ENCODE measurements at places on chromosomes 11 and 22. TPM values are rescaled to one million over a fixed set of nuclear protein-coding genes. Genes with fewer than 3 reads are reported as not detected.

Gene GVQW3
- total RNA-seq: 1.2 TPM

Gene MFRP
- not detected for total RNA-seq

Gene C11orf42
- total RNA-seq: not detected

Gene RIMBP3C
- 1.0 TPM for total RNA-seq

Gene MOV10L1
- total RNA-seq: not detected

Gene DENND6B
- 16.1 TPM for total RNA-seq

Gene ADORA2A
- 9.6 TPM for total RNA-seq

Gene SERHL2
- total RNA-seq: 2.2 TPM

Gene XKR3
- not detected for total RNA-seq

Gene KRTAP5-2
- total RNA-seq: not detected

Gene GGTLC2
- total RNA-seq: 5.2 TPM

Gene VSIG10L2
- not detected for total RNA-seq

Gene OR52I1
- total RNA-seq: not detected

Gene OR10D3
- total RNA-seq: not detected

Gene TRPC6
- total RNA-seq: 10.5 TPM

Gene RBMXL2
- total RNA-seq: not detected

Gene ALDH3B2
- total RNA-seq: 0.86 TPM

Gene PANX1
- total RNA-seq: 32.2 TPM

Gene PRODH
- total RNA-seq: 47.2 TPM

Gene OR4C13
- total RNA-seq: not detected

Gene CD3E
- total RNA-seq: 13.6 TPM

Gene ALG8
- total RNA-seq: 23.6 TPM

Gene APOL1
- total RNA-seq: 90.5 TPM

Gene CECR2
- 9.2 TPM for total RNA-seq

Gene PGA5
- total RNA-seq: 1.2 TPM

Gene ARHGAP42
- total RNA-seq: 28.2 TPM

Gene FAR1
- total RNA-seq: 46.7 TPM

Gene MPEG1
- total RNA-seq: 22.0 TPM

Gene CCDC87
- total RNA-seq: 4.2 TPM

Gene INSC
- total RNA-seq: 0.14 TPM

Gene KCNK4
- total RNA-seq: not detected

Gene LRRN4CL
- total RNA-seq: 6.4 TPM

Gene SCUBE2
- total RNA-seq: 2.6 TPM

Gene DKK3
- total RNA-seq: 162 TPM

Gene TNNT3
- 1.1 TPM for total RNA-seq

Gene SLC16A8
- 0.26 TPM for total RNA-seq

Gene OR8H2
- total RNA-seq: not detected

Gene PATE2
- total RNA-seq: not detected

Gene KRTAP5-6
- not detected for total RNA-seq

Gene MMP12
- not detected for total RNA-seq

Gene TMPRSS4
- total RNA-seq: 1.6 TPM

Gene FAM181B
- not detected for total RNA-seq

Gene FADS3
- 138 TPM for total RNA-seq

Gene GGA1
- total RNA-seq: 226 TPM

Gene KREMEN1
- 10.9 TPM for total RNA-seq

Gene MS4A3
- not detected for total RNA-seq

Gene OTOG
- total RNA-seq: not detected

Gene AQP11
- total RNA-seq: not detected

Gene TMEM86A
- 18.0 TPM for total RNA-seq

Gene OR52B2
- not detected for total RNA-seq

Gene POTEH
- not detected for total RNA-seq

Gene SAA4
- not detected for total RNA-seq

Gene CST6
- 12.6 TPM for total RNA-seq

Gene CARNS1
- 1.8 TPM for total RNA-seq

Gene CBLIF
- not detected for total RNA-seq

Gene GLYAT
- not detected for total RNA-seq

Gene USP35
- total RNA-seq: 37.7 TPM

Gene WNT11
- total RNA-seq: 4.7 TPM

Gene SLC5A12
- total RNA-seq: not detected

All from upper lobe of left lung (tissue), 6 donors.